ENCODE measurements at places on chromosomes 11 and 22. TPM values are rescaled to one million over a fixed set of nuclear protein-coding genes. Genes with fewer than 3 reads are reported as not detected.

The GSTT2B gene
- total RNA-seq = not detected

The SOX10 gene
- not detected for total RNA-seq

DNA sequence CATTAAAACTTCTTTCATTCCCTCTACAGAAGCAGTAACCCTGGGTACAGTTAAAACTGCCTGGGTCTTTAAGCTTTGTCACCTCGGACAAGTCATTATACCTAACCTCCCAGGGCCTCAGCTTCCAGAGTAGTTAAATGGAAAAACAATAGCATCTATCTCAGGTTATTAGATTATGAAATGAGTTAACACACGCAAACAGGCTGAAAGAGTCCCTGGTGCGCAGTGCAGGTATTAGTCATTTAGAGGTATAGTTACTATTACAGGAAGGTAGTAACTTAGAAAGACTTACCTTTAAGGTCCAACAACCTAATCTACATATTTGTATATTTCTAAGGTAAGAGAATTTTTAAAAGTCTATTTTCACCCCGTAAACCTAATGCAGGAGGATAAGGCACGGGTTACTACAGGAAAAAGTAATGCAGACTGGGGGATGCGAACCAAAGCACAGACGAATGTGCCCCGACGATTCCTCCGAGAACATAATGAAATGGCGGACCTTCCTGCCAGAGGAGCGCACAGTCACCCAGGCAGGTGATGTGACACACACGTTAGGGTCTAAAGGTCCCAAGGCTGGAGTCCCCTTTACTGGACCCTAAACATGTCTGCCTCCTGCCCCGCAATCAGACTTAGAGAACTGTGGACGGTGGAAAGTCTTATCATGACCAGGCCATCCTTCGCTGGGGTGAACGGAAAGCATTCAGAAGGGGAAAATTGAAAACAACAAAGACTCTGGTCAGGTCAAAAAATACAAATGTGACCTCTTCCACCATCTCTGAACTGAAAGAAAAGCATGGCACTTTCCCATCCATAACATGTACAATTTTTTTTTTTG lies 1.3 kb downstream of the NAP1L4 start:
- DNase-seq = no peak

DNA sequence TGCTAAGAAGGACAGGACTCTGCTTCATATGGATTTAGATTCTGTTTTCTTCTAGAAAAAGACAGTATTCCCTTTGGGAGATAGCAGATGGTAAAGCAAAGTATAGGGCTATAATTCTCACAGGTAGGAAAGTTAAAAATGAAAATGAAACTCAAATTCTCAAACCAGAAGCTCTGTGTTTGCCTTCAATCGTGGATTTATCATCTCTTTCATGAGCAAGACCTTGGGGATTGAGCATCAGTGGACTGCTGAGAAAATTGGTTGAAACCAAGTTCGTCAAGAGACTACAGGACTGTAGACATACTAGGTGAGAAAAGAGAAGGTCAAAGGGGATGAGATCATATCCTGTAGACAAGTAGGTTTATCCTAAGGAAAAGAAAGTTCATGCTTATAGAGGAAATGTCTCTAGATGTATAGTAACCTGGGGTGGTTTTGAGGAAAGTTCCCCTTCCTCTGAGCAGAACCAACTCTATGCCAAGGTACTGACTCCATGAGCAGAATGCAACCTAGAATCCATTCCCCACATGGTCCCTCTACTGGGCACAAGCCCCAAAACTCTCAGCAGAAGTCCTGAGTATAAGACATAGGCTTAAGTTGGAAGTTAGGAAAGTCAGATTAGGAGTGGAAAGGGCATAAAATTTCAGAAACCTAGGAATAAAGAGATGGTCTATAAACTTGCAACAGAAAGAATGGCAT lies 46.5 kb downstream of the SLC5A12 start:
- DNase-seq = no peak

- no peak for DNase-seq
Measured at GRCh38 chr22:48182031-48182430, 1419.6 kb downstream of the TBC1D22A start.

All from G401 (cell line).